ENCODE measurements at places on chromosomes 5 and 9.

DNA sequence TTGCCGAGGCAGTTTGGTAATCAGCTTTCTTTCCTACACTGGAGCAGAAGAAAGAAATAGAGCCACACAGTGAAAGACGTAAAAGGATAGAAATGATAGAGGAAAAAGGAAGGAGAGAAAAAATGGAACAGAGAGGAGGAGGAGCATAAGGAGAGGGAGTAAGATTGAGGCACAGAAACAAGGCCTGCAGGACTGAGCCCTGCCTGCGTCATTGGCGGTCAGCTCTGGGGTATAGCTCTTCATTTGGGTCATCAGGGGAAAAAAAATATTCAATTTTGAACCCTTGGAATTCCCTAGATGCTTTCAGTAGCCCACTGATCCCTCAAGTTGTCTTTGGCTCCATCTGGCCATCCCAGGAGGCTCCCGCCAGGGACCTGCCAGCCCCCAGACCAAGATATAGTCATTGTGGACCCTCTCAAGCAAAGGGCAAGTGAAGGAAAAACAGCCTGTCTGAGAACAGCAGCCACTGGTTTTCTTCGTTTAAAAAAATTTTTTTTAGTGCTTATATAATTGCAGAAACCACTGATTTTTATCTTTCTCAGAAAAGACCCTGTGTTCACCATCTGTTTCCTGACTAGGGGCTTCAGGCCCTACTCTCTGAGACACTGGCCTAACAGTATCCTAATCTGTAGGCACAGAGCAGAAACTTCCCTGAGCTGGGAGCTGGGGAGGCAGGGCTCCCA, 31.3 kb upstream of the MATR3 start:
- DNase-seq, result no peak

DNA sequence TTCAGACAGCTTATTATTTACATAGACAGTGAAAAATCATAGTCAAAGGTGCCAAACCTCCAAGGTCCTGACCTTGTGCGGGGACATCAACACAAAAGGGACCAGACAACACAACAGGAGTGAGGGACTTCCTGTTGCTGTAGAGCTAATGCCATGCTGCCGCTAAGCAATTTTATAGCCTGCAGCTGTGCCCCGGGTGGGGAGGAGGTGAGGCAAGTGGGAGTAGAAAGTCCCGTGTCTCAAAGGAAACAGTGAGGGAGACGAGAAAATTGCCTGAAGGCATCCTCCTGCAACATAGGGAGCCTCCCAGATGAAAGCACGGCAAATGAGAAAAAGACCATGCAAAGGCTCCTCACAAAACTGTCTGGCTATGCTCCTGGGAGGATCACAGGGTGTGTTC, 58.8 kb downstream of the CAAP1 start:
- peak; percentile 48 for DNase-seq

DNA sequence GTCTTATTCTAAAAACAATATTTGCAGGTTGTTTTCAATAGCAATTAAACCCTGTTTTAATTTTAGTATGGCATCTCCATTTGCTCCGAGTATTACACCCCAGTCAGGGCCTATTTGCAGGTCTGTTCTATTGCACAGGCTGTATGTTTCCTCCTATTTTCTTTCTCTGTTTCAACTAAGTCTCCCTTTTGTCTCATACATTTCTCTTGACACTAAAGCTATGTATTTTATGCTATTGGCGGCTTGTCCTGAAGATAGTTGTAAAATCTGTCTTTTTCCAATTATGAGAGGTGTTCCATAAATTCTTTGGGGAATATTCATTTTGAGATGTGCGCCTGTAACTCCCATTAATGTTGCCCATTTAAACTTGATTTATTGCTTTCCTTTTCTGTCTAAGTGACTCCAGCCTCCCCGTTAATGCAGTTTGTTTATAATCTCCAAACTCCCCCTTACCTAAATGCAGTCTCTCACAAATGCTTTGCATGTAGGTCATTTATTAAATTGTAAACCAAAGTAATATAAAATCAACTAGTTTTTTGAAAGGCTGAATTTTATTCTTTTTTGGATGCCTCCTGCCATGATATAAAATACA, 262.4 kb downstream of the CDH12 start:
- DNase-seq, result no peak

- DNase-seq, result no peak
These were observed 18.1 kb upstream of the BOD1 start for GRCh38 chr5:173634465-173634983.

DNA sequence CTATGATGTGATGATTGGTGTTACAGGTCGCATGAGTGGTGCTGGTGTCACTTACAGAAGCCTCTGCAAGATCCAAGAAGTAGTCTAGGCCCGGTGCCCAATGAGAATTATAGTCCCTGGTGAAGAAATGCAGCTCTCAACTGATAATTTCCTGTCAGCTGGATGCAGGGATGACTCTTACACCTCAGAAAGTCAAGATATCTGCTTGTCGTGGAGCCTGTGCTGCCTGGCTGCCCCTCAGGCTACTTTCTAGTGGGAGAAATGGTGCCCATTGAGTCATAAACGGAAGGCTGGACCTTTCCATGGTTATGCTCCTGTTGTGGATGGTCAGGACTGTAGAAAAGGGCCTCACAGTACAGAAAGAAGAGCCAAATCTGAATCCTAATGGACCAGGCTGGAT, 46.8 kb upstream of the NXNL2 start:
- no peak for DNase-seq

- no peak for DNase-seq
These were observed 17.4 kb upstream of the TMEM174 start for GRCh38 chr5:73155271-73156222.
